ENCODE measurements at places on chromosomes 1 and 21.

DNA sequence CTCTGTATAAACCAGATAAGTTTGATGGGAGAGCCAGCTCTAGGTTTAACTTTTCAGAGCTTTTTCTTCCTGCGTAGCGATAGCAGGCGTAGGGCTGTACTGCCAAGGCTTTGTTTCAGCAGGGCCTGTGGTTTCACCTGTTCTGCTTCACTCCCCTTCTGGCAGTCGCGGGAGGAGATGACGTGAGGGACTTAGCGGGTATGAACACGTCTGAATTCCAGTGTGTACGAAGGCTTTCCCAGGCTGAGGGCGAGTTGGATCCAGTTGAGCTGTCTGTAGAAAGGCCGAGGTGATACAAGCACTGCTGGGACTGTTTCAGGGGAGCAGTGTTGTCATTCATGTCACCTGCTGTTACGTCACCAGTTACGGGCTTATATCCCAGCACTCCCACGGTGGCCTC is 21.2 kb downstream of the PEX14 start:
- DNase-seq: no peak

DNA sequence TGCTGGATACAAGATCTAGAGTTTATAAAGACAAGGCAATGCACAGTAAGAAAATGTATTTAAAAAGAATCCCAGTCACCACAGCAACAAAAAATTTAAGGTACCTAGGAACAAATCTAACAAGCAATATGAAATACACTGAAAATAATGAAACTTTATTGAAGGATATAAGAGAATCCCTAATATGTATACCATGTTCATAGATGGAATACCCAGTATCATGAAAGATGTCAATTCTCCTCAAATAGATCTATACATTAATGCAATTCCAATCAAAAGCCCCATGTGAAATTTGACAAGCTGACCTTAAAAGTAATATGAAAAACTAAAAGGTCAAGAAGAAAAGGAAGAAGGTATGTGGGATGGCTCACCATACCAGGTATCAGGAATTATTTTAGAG is 109.2 kb downstream of the COQ8A start:
- DNase-seq: no peak

- no peak for DNase-seq
Observed at GRCh38 chr1:116777831-116778830, 23.9 kb downstream of the CD2 start.

DNA sequence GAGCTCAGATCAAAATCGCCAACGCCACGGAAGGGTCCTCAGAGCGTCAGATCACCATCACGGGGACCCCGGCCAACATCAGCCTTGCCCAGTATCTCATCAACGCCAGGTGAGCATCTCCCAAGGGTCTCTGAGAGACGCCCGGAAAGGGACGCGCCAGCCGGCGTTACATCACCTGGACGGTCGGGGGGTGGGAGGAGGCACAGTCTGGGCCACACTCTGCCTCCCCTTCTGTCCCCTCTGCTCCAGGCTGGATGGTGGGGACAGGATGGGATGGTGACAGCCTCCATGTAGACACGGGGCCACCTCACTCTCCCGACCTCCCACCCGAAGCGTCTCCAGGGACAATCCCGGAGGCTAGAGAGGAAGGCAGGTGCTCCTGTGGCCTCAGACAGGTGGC is 41.5 kb upstream of the COL6A1 start:
- DNase-seq: no peak

- no peak for DNase-seq
Observed at GRCh38 chr1:46489638-46490405, at the start of gene DMBX1. Gene DMBX1 (plus strand): TSS chr1:46489836. CDS start chr1:46507011, 17,175 bp downstream.

GRCh38 chr1:242847390-242847993 is 323.0 kb upstream of the PLD5 start:
- no peak for DNase-seq

GRCh38 chr1:63698001-63698838 is 75.6 kb upstream of the ROR1 start:
- DNase-seq: no peak

- DNase-seq: peak; percentile 25
Observed at GRCh38 chr21:36388835-36389234, 3.6 kb downstream of the CHAF1B start.

All from brain (organoid and tissue), 16 donors.